Activated CD8-positive, alpha-beta memory T cell treated with anti-CD3 and anti-CD28 coated beads, Interleukin-2, amount 10 ng/mL, durations not matched to agents 7 days and 5 days (primary cell): ENCODE measurements at places on chromosomes 4 and X.

- H3K4me3 ChIP-seq = no peak overlapping the region
- no peaks in the 10 kb centered on the region for H3K36me3 ChIP-seq
- peaks cover 6% of the 10 kb centered on the region for H3K27me3 ChIP-seq
- H3K4me1 ChIP-seq = no peaks in the 10 kb centered on the region
- H3K27ac ChIP-seq = no peak overlapping the region
- no peak for DNase-seq
Measured at GRCh38 chr4:14888790-14889572, 113.3 kb upstream of the CPEB2 start.

DNA sequence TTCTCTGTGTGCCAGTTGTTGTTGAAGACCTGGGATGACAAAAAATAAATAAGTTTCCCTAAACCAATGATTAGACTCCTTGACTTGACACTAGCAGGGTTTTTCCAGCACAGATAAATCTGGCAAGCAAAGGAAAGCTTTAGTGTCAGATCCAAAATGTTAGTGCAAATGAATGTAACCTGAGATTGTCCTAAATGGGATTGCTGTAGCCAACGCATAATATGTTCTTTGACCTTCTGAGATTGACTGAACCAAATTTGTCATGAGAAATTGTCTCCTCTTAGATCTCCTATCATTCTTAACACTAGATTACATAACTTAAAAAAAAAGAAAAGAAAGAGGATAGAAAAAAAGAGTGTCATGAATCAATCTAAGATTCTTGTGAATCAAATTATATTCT lies 196.5 kb downstream of the RELL1 start:
- DNase-seq = no peak
- H3K4me3 ChIP-seq = no peak overlapping the region
- no peak overlapping the region for H3K27ac ChIP-seq
- H3K4me1 ChIP-seq = no peaks in the 10 kb centered on the region
- H3K36me3 ChIP-seq = no peaks in the 10 kb centered on the region
- peaks cover 12% of the 10 kb centered on the region for H3K27me3 ChIP-seq

DNA sequence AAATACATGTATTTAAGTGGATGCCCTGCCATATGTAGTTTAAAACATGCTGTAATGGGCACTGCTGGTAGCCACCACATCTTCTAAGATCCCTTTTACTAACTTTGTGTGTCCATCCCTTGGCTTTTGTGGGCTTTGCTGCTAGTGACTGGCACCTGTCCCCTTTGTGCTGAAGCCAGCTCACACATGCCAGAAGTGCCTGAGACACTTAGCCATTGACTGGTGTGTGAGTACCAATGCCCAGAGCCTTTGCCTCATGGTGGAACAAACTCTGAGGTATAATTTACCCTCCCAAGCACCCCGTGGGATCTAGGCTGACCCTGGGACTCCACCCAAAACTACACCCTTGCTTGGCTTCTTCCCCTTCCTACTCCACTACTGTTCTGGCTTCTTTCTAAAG lies 33.0 kb downstream of the ARHGAP6 start:
- H3K27me3 ChIP-seq = peaks cover 3% of the 10 kb centered on the region
- no peaks in the 10 kb centered on the region for H3K4me1 ChIP-seq
- DNase-seq = no peak
- no peak overlapping the region for H3K4me3 ChIP-seq

DNA sequence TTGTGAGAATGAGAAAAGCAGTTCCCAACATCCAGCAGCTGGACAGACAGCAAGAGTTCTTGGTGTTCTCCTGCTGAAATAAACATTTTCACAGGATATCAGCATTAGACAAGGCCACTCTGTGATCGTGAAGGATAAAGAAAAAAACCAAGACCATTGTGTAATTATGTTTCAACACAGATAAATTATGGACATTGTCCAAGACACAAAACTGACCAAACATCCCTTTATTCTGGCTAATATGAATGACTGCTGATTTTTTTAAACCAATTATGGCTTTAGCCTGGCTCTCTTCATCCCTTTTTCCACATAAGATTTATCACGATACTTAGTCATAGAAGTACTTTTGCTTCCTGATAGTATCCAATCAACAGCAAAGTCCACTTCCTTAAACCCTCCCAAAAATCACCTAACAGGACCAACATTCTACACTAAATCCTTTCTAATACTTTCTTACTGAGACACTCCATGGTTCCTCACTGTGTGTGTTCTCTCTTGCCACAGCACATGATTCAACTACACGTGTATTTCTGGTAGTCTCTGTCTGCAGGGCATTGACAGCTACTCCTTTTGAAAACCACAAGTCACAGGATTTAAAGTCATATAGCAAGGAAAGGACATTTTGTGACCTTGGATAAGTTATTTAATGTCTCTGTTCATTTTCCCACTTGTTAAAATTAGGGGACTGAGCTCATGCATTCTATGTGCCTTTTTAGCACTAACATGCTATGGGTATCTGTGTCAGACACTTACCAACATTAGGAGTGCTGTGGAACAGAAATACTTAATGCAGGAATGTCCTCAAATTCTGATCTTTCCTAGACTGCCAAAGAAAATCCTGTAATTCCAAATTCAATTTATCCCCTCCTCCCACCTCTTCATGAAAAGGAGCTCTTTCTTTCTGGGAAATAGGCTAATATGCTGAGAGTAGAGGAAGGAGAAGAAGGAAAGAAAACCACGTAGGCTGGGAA lies 137.2 kb upstream of the PGRMC2 start:
- H3K27ac ChIP-seq = no peak overlapping the region
- DNase-seq = no peak
- peaks cover 2% of the 10 kb centered on the region for H3K27me3 ChIP-seq

GRCh38 chr4:95209927-95210326 lies 338.8 kb downstream of the UNC5C start:
- no peaks in the 10 kb centered on the region for H3K4me1 ChIP-seq
- no peak overlapping the region for H3K4me3 ChIP-seq
- H3K27me3 ChIP-seq = peaks cover 7% of the 10 kb centered on the region
- no peaks in the 10 kb centered on the region for H3K36me3 ChIP-seq

GRCh38 chr4:53813998-53814397 lies 222.7 kb upstream of the LNX1 start:
- no peak overlapping the region for H3K27ac ChIP-seq
- DNase-seq = no peak
- H3K4me1 ChIP-seq = no peaks in the 10 kb centered on the region
- no peaks in the 10 kb centered on the region for H3K36me3 ChIP-seq
- no peak overlapping the region for H3K4me3 ChIP-seq

DNA sequence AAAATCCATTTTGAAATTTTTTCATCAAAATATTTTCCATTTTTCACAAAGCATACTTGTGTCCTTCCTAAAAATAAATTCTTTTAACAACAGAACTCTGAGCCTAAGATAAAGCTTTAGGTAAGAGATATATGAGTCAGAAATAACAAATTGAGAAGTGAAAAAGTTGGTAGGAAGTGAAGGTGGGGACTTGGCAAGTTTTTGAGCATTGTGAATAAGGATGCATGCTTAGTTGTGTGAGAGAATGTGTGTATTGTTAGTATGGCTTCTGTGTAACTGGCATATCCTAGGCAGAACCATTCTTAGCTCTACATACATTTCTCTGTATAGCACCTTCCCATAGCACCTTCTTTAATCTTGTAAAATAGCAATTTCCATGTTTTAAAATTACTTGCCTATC lies 6.8 kb downstream of the ASB5 start:
- H3K36me3 ChIP-seq = no peaks in the 10 kb centered on the region
- H3K27ac ChIP-seq = no peak overlapping the region
- H3K27me3 ChIP-seq = peaks cover 11% of the 10 kb centered on the region
- no peak for DNase-seq
